ENCODE measurements at places on chromosomes 2 and 18. TPM values are rescaled to one million over a fixed set of nuclear protein-coding genes. Genes with fewer than 3 reads are reported as not detected.
A peak's percentile ranks its signal among the peaks of the same experiment; 100 is the strongest.

DNA sequence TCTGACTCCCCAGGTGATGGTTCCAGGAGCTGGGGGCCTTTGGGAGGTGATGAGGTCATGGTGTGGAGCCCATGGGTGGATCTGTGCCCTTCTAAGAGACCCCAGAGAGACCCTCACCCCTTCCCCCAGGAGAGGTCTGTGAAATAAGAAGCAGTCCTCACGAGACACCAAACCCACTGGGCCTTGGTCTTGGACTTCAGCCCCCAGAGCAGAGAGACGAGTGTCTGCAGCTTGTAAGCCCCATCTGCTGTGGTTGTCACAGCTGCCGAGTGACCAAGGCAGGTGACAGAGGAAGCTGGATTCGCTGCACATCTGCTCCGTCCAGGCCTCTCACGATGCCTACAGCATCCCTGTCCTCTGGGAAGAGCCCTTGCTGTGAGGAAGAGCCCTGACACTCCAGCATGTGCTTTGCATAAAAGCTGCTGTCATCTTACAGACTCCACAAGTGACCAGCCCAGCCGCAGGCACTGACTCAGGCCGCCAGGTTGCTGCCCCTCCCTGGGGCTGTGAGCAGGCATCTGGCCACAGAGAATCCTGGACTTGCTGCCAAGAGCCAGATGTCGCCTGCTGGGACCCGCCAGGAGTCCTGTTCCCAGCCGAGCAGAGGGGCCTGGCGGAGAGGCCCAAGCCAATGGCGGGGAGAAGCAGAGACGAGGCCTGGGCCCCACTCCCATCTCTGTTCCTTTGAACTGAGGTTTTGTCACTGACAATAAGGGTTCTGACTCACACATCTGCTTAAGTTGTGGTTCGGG is 150.8 kb downstream of the PXDN start:
- peak overlapping the region; percentile 81 for H3K27ac ChIP-seq
- no peaks in the 10 kb centered on the region for H3K27me3 ChIP-seq
- DNase-seq, result peak; percentile 92
- H3K4me3 ChIP-seq, result no peak overlapping the region

DSG2 gene
- 43.7 TPM for total RNA-seq

- no peak overlapping the region for H3K27ac ChIP-seq
- peaks cover 56% of the 10 kb centered on the region for H3K4me1 ChIP-seq
- no peaks in the 10 kb centered on the region for H3K27me3 ChIP-seq
- no peak overlapping the region for H3K4me3 ChIP-seq
- DNase-seq, result no peak
- H3K36me3 ChIP-seq, result peaks cover 8% of the 10 kb centered on the region
These were observed 314.0 kb upstream of the REV1 start for GRCh38 chr2:99803846-99804245.

DNA sequence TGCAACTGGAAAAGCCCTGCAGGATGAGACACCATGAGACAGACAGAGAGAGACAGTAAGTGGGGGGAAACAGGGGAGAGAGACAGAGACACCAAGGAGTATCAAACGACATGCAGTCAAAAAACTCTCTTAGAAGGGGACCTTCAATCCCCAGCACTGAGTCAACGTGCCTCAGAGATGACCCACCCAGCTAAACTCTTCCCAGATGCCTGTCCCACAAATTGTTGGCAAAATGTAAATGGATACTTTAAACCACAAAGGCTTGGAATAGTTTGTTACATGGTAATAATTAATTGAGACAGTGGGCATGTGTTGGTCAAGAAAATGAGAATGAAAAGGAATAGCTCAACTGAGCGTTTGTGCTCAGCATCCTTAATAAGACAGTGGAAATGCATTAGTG is 98.3 kb downstream of the GRB14 start:
- H3K4me1 ChIP-seq, result peaks cover 6% of the 10 kb centered on the region
- H3K27ac ChIP-seq, result no peak overlapping the region
- H3K4me3 ChIP-seq, result no peak overlapping the region
- H3K27me3 ChIP-seq, result no peaks in the 10 kb centered on the region
- DNase-seq, result no peak

DNA sequence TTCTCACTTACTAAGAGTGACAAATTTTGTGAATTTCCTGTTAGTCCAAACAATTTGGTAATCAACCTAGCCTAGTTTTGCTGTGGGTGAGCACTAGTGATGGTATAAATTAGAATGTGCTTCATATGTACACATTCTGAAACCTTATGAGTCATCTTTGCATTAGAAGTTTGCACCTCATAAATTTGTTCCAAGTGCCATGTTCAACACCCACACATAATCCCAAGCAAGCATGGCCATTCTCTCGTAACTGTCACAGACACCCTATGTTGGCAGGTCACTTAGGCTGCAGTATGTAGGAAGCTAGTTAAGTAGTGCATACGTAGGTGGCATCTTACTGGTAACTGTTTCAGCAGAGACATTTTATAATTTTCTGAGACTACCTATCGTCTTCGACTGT is 46.9 kb downstream of the NAB1 start:
- no peaks in the 10 kb centered on the region for H3K27me3 ChIP-seq
- H3K4me3 ChIP-seq, result no peak overlapping the region
- no peak for DNase-seq

PTCD3 gene
- total RNA-seq, result 48.6 TPM

- no peak overlapping the region for H3K4me3 ChIP-seq
- H3K36me3 ChIP-seq, result no peaks in the 10 kb centered on the region
- no peaks in the 10 kb centered on the region for H3K4me1 ChIP-seq
- no peak overlapping the region for H3K27ac ChIP-seq
- peaks cover 5% of the 10 kb centered on the region for H3K27me3 ChIP-seq
These were observed 6.4 kb upstream of the NLRC4 start for GRCh38 chr2:32271063-32271462.

DLGAP1 gene
- 6.0 TPM for total RNA-seq

Measured in chondrocyte (in vitro differentiated cells).